ENCODE measurements at places on chromosomes 3 and 15. TPM values are rescaled to one million over a fixed set of nuclear protein-coding genes. Genes with fewer than 3 reads are reported as not detected.

DNA sequence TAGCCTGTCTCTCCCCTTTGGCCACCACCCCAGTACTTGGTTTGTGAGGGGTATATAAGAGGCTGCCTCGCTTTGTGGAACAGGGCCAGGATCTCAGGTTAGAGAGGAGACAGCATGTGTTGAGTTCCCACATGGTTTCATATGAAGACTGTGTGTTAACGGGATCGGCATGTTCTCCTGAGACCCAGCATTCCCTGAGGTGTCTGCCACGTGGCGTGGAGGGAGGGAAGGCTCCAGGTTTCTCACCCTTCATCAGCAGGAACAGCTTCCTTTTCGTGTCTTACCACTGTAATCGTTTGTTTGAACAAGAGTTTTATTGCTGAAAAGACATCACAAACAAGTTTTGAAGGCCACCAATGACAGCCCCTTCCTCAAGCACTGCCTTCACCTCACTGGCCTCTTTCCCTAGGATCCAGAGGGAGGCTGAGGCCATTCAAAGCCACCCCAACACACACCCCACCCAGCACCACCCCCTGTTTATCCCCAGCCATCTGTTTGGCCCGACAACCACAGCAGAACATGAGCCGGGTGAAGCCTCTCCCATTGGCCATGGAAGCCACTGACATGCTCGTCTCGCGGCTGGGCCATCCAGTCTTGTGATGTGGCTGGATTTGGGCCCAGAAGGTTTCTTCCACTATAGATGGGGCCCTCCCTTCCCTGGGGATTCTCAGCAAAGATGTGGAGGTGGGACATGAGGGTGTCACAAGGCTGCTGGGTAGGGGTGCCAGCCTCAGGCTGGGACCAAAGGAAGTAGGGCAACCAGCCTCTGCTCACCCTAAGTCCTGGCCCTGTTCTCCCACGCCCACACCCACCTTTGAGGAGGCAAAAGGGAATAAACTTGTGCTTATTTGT lies 10.0 kb downstream of the BHLHE40 start:
- DNase-seq: no peak

DNA sequence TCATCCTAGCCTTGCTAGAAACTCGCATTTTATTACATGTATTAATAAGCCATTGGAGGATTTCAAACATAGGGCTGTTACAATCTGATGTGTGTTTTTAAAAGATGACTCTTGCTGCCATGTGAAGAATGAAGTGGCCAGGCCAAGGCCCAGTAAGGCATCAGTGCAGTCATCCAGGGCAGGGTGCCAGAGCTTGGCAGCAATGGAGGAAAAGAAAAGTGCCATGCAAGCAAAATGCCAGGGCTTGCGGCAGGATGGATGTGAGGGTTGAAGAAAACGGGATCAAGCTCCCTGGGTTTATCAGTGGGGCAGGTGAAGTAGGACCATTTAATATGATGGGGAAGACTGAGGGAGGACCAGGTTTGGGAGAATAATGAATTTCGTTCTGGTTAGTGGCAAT lies 183.6 kb downstream of the MINAR1 start:
- DNase-seq: no peak

Gene THPO
- total RNA-seq: not detected

DNA sequence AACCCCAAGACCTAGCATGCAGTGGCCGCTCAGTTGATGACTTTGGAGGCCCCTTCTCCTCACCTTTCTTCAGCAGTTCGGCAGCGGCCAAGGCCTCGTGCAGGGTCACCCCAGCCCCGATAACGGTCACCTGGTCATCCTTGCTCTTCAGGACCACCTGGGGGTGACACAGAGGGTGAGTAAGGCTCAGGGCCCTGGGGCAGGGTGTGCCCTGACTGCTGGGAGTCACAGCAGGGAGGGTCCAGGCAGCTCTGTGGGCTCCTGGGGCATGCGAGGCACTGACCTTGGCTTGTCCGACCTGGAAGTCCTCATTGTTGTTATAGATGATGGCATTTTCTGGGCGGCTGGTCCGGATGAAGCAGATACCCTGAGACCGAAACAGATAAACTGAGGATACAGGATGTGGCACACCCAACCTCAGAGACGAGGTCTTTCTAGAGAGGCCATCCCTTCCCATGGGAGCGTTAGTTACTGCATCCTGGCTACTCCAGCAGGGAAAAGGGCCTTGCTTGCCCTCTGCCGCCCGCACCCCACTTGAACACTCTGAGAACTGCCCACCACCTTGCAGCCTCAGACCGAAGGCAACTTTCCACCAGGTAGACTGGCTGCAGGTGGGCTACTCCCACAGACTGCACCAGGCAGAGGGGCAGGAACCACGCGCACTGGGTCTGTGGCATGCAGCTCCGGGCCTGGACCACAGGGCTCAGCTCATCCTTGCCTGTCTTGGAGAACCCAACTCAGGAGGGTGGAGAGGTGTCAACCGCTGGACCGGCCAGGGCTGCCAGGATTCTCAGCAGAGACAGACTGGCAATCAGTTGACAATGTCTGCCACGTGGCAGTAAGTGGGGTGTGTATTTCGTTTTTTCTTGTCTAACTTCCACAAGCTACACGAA lies 27.6 kb downstream of the TKT start:
- no peak for DNase-seq

DNA sequence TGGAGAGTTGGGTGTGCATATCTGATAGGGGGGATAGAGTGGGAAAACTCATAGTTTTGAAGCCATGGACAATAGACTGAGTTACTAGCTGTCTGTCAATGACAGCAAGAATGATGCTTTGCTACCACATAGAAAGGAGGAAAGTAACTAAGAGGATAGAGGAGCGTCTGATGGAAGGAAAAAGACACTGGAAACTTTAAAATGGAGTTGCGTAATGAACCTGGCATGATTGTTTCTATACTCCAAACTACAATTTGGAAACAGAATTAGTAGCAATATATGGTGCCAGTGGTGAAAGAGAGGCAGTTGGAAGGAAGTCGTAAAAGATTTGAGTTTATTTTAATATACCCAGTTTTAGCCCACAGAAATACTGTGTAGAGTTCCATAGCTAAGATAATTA lies 163.6 kb downstream of the TUSC7 start:
- DNase-seq: no peak

All from lung microvascular endothelial cell (primary cell).